ENCODE measurements at places on chromosomes 12 and 14. TPM values are rescaled to one million over a fixed set of nuclear protein-coding genes. Genes with fewer than 3 reads are reported as not detected.

GRCh38 chr12:84661786-84662185 lies 250.8 kb downstream of the SLC6A15 start:
- no peak for DNase-seq

DNA sequence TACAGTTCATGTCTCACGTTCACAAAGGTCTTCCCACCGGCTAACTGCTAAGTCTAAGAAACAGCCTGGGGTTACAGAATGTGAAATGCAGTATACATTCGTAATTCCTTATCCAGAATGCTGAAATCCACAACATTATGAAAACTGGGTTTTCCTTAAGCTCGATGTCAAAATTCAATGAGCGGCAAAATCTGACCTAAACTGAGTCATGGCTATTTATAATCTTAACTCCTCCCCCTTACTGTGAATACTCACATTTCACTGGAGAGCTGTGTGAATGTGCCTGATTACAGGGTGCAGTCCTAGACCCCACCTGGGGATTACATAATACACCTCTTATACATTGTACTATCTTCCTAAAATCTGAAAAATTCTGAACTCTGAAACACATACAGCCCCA lies 35.3 kb downstream of the STX2 start:
- DNase-seq = no peak

DNA sequence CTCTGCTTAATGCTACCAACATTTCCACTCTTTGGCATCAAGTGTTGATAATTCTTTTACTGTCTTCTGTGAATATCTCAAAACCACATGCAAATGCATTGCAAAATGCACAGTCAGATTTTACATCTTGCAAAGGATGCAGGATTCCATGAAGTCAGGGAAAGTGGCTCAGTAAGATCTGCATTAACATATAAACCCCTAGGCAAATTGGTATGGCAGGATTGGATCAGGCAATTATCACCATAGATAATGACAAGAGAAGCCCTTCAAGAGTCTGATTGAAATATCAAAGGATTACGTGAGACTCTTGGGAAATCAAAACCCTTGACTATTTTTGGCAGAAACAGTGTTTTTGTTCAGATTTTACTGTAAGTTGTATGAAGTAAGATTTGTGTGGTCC lies 71.0 kb downstream of the TMTC2 start:
- no peak for DNase-seq

- no peak for DNase-seq
Measured at GRCh38 chr12:25135531-25136154, 59.3 kb downstream of the DNAI7 start.

DNA sequence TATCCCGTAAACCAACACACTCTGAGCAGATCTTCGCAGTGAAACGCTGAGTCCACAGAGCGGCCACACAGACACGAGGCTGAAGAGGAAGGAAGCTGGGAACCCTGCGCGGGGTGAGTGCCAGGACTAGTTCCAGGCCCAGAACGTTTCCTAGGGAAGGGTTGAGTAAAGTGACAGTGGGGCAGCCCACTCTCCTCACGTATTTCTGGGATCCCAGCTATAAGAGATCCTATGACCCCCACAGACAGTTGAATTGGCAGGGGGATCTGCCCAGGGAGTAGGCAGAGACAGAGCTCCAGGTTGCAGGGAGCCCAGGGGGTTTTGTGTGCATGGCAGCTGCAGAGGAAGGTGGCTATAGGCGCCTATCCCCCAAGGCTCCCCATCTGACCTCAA lies 51.1 kb downstream of the GTF2A1 start:
- DNase-seq = peak; percentile 25

DNA sequence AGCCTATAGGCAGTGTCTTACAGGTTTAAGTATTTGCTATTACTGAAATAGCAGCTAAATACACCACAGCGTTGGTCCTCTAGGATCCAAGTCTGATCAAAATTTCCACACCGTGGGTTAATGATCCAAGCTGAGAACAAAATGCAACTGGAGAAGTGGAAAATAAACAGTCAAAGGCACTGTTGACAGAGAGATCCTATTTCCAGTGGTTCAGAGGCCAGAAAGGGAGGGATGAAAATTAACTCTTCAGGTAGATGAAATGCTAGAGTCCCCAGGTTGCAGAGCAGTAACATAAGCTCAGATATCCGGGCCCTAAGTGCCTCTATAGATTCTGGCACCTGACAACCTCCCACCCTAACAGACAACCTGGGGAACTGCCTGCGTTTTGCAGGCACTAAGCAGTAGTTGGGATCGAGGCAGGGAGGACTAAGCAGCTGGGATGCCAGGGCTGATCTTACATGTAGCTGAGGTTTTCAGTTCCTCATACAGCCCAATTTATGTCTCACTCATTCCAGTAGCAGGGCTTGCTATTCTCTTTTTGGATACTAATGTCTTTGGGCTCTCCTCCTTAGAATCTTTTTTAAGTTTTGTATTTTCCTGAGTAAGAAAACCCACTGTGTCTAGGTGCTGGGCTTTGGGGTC lies 42.7 kb upstream of the CRACR2A start:
- DNase-seq = no peak

DNA sequence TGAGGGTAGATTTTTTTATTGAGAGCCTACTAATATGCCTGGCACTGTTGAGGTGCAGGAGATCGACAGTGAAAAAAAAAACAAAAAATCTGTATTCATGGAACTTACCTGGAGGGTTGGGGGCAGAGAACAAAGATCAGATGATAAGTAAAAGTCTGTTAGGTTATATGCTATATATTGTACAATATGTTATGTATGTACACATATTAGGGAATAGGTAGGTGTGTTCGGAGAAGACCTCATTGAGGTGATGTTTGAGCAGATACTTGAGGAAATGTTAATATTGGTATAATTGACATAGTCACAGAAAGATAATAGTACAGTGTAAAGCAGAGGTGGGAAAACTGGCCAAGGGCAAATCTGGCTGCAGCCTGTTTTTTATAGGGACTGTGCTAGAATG lies 5.6 kb downstream of the ARF6 start:
- no peak for DNase-seq

GRCh38 chr12:50507930-50508329 lies 3.1 kb downstream of the DIP2B start:
- DNase-seq = no peak

DNA sequence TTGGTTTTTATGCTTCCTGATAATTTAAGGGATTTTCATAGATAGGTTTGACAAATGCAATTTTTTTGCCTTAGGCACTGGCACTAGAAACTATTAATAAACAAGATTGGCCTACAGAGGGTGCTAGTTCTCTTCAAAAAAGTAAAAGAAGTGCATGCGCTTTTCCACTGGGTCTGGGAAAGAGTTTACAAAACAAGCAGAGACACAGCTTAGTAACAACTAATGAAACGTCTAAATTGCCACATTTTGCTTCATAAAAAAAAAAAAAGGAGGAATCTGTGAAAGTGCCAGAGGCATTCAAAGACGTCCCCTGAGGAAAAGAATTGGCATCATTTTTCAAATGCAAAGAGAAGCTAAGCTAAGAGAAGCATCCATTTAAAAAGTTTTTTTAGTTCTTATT lies 58.3 kb upstream of the EEA1 start:
- peak; percentile 67 for DNase-seq

GRCh38 chr12:104551313-104551931 lies 94.7 kb downstream of the CHST11 start:
- no peak for DNase-seq

DNA sequence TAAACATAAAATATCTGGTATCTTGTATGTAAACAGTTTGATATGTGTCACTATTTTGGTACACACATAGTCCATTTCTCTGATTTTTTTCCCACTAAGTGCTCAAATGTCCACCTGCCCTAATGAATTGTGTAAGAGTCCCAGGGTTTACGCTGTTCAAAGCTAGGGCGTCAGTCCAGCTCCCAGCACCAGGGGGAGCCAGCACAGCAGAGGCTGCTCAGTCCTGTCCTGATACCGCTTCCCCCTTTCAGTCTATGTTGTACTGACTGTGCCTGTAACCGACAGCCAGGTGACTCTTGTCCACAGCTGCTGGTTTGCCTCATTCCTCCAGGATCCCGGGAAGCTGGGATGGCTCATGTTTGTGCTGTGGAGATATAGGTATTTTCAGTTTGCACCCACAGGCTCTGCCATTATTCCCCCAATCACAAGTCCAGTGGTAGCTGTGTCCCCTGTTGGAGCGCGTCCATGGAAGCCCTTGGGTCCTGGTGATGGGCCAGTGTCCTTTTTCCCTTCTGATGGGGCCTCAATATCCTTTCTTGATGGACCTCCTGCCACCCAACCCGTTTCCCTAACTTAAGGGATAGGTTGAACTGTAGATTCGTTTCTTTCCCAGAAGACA lies 242.0 kb downstream of the NEDD1 start:
- DNase-seq = peak; percentile 3

- no peak for DNase-seq
Measured at GRCh38 chr12:65825507-65826352, 1.4 kb downstream of the HMGA2 start.

DNA sequence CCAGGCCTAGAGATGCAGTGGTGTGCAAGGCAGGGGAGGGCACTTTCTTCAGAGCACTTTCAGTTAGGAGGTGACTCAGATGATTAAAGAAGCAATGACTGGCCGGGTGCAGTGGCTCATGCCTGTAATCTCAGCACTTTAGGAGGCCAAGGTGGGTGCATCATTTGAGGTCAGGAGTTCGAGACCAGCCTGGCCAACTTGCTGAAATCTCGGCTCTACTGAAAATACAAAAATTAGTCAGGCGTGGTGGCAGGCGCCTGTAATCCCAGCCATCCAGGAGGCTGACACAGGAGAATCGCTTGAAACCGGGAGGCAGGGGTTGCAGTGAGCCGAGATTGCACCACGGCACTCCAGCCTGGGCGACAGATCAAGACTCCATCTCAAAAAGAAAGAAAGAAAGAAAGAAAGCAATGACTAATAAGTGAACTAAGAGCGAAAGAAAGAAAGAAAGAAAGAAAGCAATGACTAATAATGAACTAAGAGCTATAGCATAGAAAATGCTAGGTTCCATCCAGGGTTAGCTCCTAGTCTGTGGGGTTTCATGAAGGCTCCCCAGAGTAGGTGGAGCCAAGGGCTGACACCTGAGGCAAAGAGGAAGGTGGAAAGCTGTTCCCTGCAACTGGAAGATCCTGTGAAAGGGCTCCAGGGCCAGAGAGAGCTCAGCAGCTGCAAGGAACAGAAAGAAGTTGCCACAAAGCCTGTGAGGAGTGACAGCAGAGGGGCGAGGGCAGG lies 334.5 kb downstream of the CACNA1C start:
- no peak for DNase-seq

DNA sequence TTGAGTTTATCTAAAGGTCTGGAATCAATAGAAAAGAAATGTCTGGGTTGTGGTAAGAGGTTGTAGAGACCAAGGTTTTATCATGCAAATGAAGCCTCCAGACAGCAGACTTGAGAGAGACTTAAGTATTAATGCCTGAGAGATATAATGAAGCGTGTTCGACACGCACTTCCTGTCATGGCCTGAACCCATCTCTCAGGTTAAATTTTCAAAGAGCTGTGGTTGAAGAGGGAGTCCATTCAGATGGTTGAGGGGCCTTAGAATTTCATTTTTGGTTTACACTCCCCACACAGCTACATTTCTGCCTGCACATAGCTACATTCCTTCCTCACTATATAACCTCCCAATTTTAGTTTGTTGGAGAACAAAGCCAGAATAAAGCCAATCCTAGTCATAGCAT lies 10.1 kb upstream of the CLEC12A start:
- no peak for DNase-seq

PACS2 gene
- total RNA-seq = 20.5 TPM

CCDC177 gene
- total RNA-seq = 0.05 TPM

KLRC2 gene
- total RNA-seq = 10.8 TPM

KRT82 gene
- 0.05 TPM for total RNA-seq

PPP1R36 gene
- total RNA-seq = 0.61 TPM

KRT79 gene
- total RNA-seq = 1.0 TPM

PIWIL1 gene
- total RNA-seq = 0.28 TPM

All from thymus (tissue), 14 donors.